ENCODE measurements at places on chromosomes 6 and 20.

GRCh38 chr6:44002593-44003344, 124.5 kb downstream of the MRPL14 start:
- DNase-seq: peak; percentile 18

DNA sequence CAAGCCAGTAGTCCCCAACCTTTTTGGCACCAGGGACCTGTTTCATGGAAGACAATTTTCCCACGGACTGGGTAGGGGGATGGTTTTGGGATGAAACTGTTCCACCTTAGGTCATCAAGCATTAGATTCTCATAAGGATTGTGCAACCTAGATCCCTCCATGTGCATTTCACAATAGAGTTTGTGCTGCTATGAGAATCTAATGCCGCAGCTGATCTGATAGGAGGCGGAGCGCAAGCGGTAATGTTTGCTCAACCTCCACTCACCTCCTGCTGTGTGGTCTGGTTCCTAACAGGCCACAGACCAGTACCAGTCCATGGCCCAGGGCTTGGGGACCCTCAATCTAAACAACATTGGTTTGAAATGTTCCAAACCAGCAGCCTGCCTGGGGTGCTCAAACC, 137.0 kb upstream of the STXBP5 start:
- no peak for DNase-seq

DNA sequence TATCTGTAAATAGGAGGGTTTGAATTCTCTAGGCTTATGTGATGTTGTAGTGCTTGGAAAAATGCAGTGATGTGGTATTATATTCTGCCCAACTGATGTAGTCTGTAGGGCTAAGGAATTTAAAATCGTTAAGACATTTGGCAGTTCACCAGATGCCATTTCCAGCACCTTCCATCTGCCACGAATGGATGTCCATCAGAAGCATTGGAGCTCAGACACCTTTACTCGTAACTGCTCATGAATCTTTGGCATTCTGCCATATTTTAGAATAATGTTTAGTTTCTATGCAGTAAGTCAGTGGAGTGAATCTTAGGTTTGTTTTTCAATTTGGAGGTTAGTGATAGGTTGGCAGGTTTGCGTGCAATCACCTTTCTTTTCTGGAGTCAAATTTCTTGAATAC, 2.4 kb upstream of the SYTL3 start:
- no peak for DNase-seq

DNA sequence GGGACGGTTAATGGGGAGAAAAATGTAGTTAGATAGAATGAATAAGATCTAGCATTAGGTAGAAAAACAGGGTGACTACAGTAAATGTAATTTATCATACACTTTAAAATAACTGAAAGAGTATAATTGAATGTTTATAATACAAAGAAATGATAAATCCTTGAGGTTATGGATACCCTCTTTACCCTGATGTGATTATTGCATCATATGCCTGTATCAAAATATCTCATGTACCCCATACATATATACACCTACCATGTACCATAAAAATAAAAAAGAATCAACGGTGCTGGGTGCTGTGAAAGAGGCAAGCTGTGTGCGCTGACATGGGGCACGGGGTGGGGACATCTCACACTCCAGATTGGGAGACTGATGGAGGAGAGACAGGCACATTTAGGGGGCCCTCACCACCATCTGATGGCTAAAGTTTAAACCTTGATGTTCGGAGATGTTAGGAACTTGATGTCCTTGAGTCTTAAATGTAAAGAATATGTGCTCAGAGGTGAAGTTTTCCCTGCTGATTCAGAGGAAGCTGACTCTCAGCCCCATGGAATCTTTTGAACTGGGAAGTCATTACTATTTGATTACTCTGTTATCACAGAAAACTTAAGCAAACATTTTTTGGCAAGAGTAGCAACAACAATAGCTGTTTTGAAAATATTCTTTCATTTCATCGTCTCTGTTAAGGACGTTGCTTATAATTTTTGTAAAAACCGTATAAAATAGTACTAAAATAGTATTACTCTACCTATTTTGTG, 26.4 kb upstream of the RFPL4B start:
- no peak for DNase-seq

- no peak for DNase-seq
Measured at GRCh38 chr20:19940988-19941460, 76.1 kb upstream of the NAA20 start.

DNA sequence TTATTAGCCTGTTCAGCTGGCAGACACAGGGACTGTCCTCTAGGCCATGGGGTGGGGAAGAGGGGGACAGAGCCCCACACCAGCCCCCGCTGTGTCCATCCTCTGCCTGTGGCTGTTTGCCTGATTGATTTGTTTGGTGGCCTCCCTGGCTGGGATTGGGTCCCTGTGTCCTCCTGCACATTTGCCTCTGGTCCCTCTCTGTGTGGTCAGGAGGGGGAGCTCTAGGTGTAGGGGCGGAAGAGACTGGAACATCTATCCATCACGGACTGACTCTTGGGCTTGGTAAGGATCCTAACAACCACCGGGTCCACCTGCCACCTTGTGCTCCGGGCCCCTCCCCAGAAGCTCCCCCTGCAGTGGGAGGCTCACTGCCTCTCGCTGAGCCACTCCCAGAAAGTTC, 38.4 kb upstream of the CCDC167 start:
- no peak for DNase-seq

- DNase-seq: no peak
Measured at GRCh38 chr6:139752086-139752485, 377.6 kb upstream of the CITED2 start.

DNA sequence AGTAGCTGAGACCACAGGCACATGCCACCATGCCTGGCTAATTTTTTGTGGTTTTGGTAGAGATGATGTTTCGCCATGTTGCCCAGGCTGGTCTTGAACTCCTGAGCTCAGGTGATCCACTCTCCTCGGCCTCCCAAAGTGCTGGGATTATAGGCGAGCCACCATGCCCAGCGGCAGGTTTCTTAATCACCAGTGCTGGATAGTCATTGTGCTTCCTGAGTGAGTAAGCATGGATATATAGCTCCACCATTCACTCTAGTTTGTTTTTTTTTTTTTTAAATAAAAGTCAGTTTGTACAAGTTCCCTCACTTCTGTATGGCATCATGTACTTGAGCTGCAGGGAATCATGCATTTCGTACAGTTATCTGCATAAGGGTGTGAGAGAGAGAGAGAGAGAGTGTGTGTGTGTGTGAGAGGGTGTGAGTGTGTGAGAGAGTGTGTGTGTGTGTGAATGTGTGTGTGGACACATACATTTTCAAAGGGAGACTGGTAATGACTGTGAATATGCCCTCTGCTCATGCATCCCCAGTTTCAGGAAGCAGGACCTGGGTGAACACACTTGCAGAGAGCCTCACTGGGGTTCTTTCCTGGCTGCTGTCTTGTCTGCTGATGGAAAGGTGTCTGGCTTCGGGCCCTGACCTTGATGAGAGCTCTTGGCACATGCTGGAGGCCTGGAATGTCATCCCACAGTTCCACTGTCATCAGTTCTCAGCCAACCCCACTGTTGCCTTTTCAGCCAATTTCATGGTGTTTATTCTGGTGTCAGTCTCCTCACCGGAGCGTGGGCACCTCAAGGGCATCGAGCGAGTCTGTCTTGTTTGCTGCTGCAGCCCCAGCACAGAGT, 65.0 kb upstream of the XRN2 start:
- no peak for DNase-seq

- no peak for DNase-seq
Measured at GRCh38 chr20:4443016-4443415, 278.7 kb upstream of the PRND start.

DNA sequence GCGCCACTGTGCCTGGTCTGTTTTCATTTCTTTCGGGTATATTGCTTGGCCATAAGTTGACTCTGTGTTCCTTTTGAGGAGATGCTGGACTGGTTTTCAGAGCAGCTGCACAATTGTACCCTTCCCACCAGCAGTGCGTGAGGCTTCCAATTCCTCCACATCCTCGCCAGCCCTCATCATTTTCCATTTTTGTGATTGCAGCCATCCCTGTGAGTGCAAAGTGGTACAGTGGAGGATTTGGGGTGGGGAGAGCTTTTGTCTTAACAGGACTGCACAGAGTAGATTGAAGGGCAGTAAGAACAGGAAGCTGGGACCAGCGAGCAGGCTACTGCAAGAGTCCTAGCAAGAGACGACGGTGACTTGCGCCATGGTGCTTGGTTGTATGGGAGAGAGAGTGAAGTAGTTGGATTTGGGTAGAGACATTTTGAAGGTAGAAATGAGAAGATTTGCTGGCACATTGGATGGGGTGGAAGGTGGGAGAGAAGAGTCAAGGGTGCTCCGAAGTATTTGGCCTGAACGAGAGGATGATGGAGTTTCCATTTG, 18.3 kb downstream of the BCAS4 start:
- no peak for DNase-seq

DNA sequence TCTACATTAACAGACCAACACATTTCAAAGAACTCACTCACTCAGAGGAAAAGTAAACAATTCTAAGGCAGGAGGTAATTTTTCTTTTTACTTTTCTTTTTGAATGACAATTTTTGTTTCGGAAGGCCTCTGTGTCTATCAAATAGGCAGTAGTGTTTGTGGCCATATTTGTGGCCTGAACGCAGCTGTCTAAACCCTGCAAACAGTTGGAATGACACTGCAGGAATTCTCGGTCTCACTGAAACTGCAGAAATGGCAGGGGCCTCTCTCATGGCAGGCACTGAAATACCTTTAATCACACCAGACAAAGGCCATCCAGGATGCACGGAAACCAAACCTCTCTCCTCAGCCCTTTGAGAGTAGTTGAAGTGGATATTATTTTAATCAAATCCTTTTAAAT, 30.4 kb downstream of the FYN start:
- no peak for DNase-seq

DNA sequence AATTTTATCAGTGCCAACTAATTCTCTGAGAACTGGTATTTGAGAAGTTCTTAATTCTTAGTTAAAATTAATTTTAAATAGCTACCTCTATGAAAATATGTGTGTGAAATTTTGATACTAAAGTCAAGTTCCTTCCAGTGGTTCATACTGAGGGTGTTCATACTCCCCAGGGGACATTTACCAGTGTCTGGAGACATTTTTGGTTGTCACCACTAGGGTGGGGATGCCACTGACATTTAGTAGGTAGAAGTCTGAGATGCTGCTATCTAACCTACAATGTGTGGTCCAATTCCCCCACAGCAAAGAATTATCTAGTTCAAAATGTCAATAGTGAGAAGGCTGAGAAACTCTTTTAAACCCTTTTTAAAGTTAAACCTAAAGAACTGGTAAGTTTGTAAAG, 463.8 kb downstream of the ADGRB3 start:
- no peak for DNase-seq

DNA sequence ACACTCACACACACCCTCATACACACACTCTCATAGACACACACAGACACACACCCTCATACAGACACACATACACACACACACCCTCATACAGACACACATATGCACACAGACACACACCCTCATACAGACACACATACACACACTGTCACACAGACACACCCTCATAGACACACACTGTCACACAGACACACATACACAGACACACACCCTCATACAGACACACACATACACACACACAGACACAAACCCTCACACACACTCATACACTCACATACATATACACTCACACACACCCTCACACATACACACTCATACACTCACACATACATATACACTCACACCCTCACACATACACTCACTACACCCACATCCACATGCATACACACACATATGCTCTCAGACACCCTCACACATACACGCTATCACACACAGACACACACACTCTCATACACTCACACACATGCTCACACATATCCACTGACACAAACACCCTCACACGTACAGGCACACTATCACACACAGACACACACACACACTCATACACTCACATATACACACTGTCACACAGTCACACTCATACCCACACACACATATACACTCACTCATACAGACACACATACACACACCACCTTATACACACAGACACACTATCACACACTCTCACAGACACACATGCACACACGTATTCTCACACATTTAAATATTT, 9.1 kb downstream of the ADIG start:
- no peak for DNase-seq

GRCh38 chr6:44249082-44249748, 2.3 kb downstream of the HSP90AB1 start:
- DNase-seq: no peak

DNA sequence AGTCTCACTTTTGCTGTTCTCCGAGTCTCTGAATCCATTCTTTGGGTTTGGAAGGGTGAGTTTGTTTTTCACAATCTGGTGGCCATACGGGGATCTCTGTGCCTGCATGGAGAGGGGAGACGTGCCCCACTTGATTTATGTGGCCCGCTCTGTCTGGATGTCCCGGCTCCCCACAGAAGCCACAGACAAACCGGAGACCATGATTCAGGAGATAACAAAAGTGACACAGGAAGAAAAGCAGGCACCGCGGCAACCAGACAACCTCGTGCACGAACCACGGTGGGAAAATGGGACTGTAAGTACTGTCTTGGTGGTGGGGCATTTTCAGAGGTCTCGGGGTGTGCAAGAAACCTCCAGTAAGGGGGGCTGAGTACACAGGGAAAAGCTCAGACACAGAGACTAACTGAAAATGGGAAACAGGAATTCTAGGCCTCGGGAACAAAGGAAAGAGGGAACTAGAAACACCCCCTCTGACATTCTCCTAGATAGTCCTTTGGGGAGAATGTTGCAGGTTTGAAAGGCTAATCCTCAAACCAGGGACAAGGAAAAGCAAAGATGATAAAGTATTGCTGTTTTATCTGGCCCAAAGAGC, 22.1 kb upstream of the ZNF318 start:
- no peak for DNase-seq

DNA sequence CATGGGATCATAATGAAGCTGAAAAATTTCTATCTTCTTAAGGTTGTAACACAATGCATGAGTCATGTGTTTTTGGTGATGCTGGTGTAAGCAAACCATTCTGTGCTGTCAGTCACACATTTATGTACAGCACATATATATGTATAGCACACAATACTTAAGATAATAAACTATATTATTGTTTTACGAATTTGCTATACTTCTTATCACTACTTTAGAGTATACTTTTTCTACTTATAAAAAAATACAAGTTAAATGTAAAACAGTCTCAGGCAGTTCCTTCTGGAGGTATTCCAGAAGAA, 920.1 kb upstream of the FLRT3 start:
- no peak for DNase-seq

GRCh38 chr6:143394389-143394788, 56.1 kb downstream of the ADAT2 start:
- no peak for DNase-seq

DNA sequence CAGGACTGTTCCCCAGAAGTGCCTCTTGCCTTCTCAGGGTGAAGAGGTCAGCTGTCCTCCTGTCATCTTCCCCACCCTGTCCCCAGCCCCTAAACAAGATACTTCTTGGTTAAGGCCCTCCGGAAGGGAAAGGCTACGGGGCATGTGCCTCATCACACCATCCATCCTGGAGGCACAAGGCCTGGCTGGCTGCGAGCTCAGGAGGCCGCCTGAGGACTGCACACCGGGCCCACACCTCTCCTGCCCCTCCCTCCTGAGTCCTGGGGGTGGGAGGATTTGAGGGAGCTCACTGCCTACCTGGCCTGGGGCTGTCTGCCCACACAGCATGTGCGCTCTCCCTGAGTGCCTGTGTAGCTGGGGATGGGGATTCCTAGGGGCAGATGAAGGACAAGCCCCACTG, 9.8 kb downstream of the PI16 start:
- no peak for DNase-seq

GRCh38 chr20:10658876-10659632, 14.7 kb downstream of the JAG1 start:
- no peak for DNase-seq
